ENCODE measurements at places on chromosomes 5 and 9. TPM values are rescaled to one million over a fixed set of nuclear protein-coding genes. Genes with fewer than 3 reads are reported as not detected.

The RNF180 gene
- 6.0 TPM for total RNA-seq

The DMRT3 gene
- not detected for total RNA-seq

- no peaks in the 10 kb centered on the region for H3K27me3 ChIP-seq
- H3K36me3 ChIP-seq = no peaks in the 10 kb centered on the region
- no peak for DNase-seq
- H3K4me3 ChIP-seq = no peak overlapping the region
- H3K4me1 ChIP-seq = no peaks in the 10 kb centered on the region
Measured at GRCh38 chr9:78592811-78593210, 295.9 kb downstream of the PSAT1 start.

The TOR1A gene
- total RNA-seq = 18.4 TPM

GRCh38 chr9:34521406-34522045 lies 1.3 kb downstream of the ENHO start:
- no peak overlapping the region for H3K27ac ChIP-seq
- H3K4me3 ChIP-seq = no peak overlapping the region
- peaks cover 4% of the 10 kb centered on the region for H3K4me1 ChIP-seq
- H3K27me3 ChIP-seq = no peaks in the 10 kb centered on the region

- DNase-seq = no peak
- H3K4me1 ChIP-seq = no peaks in the 10 kb centered on the region
- no peak overlapping the region for H3K4me3 ChIP-seq
Measured at GRCh38 chr5:124444147-124444775, 302.2 kb downstream of the ZNF608 start.

DNA sequence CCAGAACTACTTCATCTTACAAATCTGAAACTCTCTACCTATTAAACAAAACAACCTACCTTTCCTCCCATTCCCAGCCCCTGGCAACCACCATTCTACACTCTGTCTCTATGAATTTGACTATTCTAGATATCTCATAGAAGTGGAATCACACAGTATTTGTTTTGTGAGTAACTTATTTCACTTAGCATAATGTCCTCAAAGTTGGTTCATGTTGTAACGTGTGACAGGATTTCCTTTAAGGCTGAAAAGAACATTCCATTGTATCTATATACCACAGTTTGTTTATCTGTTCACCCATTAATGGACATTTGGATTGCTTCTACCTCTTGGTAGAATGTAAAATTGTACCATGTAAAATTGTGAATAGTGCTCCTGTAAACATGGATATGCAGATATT lies 70.1 kb upstream of the NXNL2 start:
- H3K27me3 ChIP-seq = no peaks in the 10 kb centered on the region
- no peak overlapping the region for H3K27ac ChIP-seq
- H3K36me3 ChIP-seq = no peaks in the 10 kb centered on the region
- no peak for DNase-seq
- no peak overlapping the region for H3K4me3 ChIP-seq

DNA sequence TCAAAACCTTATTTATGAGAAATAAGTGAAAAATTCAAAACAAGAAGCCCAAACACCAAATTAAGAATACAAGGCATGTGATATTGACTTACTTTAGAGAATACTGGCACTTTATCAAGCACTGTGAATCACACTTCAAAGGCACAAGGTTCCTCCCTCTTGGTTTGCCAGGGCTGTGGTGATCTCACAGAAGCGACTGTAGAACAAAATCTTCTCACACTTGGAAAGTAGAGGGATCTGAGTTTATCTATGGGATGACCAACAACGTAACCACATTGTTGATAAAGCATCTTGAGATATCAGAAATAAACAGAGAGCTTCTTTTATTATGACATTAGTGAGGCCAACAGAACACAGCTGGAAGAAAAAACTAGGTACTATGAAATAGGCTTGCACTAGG lies 295.9 kb downstream of the NFIB start:
- no peak for DNase-seq
- no peak overlapping the region for H3K4me3 ChIP-seq
- H3K27ac ChIP-seq = no peak overlapping the region
- H3K36me3 ChIP-seq = no peaks in the 10 kb centered on the region
- no peaks in the 10 kb centered on the region for H3K4me1 ChIP-seq

- DNase-seq = no peak
- H3K4me1 ChIP-seq = peaks cover 8% of the 10 kb centered on the region
- no peak overlapping the region for H3K4me3 ChIP-seq
- peaks cover 9% of the 10 kb centered on the region for H3K36me3 ChIP-seq
- H3K27me3 ChIP-seq = no peaks in the 10 kb centered on the region
Measured at GRCh38 chr9:136538599-136539426, 7.0 kb downstream of the NOTCH1 start.

- DNase-seq = no peak
- no peaks in the 10 kb centered on the region for H3K36me3 ChIP-seq
- H3K27ac ChIP-seq = no peak overlapping the region
- H3K4me1 ChIP-seq = no peaks in the 10 kb centered on the region
Measured at GRCh38 chr5:59236986-59237385, 654.1 kb downstream of the RAB3C start.

DNA sequence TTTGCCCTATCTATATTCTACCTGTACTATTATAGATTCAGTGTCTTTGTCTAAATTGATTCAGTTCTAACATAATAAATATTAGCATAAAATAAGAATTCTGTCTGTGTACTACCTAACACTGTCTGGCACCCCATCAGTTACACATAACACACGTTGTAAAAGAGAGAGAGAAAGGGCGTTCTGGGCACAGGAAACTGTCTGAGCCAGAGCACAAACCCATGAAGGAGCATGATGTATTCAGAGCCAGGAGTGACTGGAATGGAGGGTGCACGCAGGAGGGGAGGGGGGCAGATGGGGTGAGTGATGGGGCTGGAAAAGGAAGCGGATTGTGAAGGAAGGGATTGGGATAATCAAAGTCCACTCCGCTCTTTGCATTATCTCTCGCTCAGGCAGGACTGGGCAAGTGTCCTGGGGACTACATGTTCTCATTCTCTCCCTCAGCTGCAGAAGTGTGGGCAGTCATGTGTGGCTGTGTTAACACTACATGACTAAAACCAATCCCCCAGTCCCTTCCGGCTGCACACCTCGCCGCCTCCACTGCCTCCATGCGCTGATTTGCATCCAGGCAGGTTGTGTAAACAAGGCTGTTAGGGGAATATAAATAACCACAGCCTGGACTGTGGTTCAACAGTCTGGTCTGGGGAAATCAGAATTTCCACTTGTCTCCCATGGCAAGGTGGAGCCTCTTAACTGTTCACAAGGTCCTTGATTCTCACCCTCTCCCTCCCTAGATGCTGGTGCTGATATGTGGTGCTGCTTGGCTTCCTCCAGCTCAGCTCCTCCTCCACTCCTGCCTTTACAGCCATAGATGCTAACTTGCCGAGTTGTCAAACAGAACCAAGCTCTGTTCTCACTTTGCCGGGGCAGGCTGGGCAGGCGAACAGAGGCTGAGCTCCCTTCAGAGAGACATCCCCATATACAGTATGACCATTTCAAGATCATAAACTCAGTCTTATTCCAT lies 367.5 kb upstream of the BRINP1 start:
- no peak overlapping the region for H3K27ac ChIP-seq
- H3K4me3 ChIP-seq = no peak overlapping the region
- H3K27me3 ChIP-seq = no peaks in the 10 kb centered on the region
- no peaks in the 10 kb centered on the region for H3K4me1 ChIP-seq
- no peak for DNase-seq

- H3K27ac ChIP-seq = no peak overlapping the region
- H3K4me1 ChIP-seq = peaks cover 14% of the 10 kb centered on the region
- no peaks in the 10 kb centered on the region for H3K36me3 ChIP-seq
- H3K4me3 ChIP-seq = no peak overlapping the region
- no peaks in the 10 kb centered on the region for H3K27me3 ChIP-seq
Measured at GRCh38 chr9:37928552-37929430, 24.9 kb upstream of the SLC25A51 start.

DNA sequence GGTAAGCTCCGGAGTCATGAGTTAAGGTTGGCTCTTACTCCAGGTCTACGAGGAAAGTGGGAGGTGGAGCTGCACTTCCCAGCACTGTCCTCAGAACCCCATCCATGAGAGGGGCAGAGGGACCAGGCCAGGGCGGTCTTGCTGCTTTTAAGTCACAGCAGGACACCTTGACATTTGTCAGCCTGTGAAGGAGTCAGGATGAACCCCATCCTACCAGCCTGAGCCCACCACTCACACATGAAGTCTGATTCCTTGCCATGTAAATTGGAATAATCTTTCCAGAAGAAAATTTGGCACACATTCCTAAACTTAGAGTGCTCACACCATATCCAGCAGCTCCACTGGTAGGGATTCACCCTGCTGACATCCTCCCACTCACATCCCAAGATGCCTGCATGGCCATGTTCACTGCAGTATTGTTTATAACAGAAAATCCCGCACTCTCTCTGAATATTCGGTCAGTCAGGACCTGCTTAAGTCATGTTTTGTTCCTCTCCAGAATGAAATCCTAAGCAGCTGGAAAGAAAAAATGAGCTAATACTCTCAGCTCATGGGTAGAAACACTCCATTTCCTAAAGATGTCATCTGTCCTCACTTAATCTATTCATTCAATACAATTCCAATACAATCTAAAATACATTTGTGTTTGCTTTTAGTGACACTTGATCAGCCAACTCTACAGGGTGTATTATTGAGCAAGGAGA lies 79.3 kb upstream of the COL5A1 start:
- no peaks in the 10 kb centered on the region for H3K4me1 ChIP-seq
- no peaks in the 10 kb centered on the region for H3K36me3 ChIP-seq
- no peak overlapping the region for H3K27ac ChIP-seq
- no peaks in the 10 kb centered on the region for H3K27me3 ChIP-seq

GRCh38 chr9:127537014-127537413 lies 75.1 kb upstream of the STXBP1 start:
- no peak overlapping the region for H3K27ac ChIP-seq
- H3K36me3 ChIP-seq = no peaks in the 10 kb centered on the region
- no peak for DNase-seq
- no peak overlapping the region for H3K4me3 ChIP-seq
- H3K4me1 ChIP-seq = no peaks in the 10 kb centered on the region
- no peaks in the 10 kb centered on the region for H3K27me3 ChIP-seq

DNA sequence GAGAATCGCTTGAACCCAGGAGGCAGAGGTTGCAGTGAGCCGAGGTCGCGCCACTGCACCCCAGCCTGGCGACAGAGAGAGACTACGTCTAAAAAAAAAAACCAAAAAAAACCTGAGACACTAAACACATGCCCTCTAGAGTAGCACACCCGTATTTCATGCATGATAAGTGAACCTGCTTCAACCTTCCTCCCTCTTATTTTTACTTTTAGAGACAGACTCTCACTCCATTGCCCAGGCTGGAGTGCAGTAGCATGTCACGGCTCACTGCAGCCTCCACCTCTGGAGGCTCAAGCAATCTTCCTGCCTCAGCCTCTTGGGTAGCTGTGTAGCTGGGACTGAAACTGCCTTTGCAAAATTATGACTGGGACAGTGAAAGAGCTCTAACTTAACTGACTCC lies 17.6 kb upstream of the NANS start:
- no peaks in the 10 kb centered on the region for H3K36me3 ChIP-seq
- no peak overlapping the region for H3K4me3 ChIP-seq
- no peak overlapping the region for H3K27ac ChIP-seq
- no peaks in the 10 kb centered on the region for H3K27me3 ChIP-seq
